ENCODE measurements at places on chromosomes 1 and 21.

DNA sequence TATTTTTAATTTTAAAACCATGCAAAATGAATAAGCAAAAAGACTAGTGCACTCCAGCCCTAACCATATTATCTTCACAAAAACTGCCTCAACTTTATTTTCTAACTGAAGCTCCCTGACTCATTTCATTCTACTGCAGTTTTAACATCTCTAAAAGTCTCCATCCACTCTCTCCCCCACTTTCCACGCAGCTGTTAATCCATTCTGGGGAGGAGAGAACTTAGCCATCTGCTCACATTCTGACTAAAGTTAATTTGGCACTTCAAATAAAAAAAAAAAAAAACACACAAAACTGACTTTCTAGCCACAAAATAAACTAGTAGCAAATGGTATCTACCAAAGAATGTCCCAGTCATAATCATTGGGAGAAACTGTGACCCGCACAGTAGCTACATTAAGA is 5.4 kb upstream of the MYBPHL start:
- no peak for DNase-seq

- DNase-seq: no peak
Measured at GRCh38 chr1:213523781-213524398, 463.9 kb upstream of the PROX1 start.

DNA sequence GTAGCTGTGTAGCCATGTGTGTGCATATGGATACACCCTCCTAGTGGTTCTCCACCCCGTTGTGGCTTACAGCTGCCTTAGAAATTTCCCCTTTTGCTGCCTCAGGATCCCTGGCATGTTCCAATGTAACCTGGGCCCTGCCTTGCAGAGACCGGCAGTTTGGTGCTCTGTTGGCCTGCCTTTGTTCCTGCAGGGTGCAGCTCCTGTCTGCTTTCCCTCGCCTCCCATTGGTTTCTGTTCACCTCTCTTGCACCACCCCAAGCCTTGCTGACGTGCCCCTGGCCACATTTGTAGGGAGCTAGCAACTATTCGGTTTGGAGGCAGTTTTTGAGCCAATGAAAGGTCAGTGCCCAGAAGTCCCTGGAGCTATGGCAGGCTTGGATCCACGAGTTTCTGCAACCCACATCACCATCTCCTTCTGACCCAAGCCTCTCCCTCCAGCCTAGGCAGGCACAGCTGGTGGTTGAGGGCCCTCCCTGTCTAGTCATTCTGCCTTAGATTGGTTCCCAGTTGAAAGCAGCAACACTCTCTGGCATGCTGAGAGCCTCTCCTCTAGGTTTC is 54.9 kb downstream of the MAB21L3 start:
- DNase-seq: no peak

DNA sequence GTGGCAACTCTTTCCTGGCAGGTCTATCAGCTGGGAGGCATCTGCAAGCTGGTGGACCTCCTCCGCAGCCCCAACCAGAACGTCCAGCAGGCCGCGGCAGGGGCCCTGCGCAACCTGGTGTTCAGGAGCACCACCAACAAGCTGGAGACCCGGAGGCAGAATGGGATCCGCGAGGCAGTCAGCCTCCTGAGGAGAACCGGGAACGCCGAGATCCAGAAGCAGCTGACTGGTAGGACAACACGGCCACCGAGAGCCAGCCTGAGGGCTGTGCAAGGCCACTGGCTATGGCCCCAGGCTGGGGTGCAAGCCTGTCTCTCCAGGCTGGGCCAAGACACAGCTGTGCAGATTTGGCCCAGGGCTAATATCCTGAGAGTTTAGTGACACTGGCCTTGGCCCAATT is 34.2 kb downstream of the PKP1 start:
- DNase-seq: no peak

DNA sequence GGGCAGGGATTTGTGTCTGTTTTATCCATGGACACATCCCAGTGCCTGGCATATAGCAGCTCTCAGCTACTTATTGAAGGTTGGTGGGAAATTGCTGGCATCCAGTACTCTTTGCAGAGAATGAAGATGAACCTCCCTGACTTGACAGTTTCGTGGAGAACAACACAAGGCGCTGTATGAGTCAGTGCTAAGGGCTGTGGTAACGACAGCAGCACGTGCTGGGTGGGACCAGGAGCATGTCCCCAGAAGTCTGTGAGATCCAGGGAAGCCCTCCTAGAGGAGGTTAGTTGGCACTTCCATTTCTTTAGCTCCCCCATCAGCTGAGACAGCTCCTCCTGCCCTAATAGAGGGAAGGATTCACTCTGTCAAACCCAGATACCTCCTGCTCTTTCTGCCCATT is 25.9 kb upstream of the IL19 start:
- DNase-seq: no peak

Data from HFF-Myc (cell line).